ENCODE measurements at places on chromosomes 11 and 22.
A peak's percentile ranks its signal among the peaks of the same experiment; 100 is the strongest.

DNA sequence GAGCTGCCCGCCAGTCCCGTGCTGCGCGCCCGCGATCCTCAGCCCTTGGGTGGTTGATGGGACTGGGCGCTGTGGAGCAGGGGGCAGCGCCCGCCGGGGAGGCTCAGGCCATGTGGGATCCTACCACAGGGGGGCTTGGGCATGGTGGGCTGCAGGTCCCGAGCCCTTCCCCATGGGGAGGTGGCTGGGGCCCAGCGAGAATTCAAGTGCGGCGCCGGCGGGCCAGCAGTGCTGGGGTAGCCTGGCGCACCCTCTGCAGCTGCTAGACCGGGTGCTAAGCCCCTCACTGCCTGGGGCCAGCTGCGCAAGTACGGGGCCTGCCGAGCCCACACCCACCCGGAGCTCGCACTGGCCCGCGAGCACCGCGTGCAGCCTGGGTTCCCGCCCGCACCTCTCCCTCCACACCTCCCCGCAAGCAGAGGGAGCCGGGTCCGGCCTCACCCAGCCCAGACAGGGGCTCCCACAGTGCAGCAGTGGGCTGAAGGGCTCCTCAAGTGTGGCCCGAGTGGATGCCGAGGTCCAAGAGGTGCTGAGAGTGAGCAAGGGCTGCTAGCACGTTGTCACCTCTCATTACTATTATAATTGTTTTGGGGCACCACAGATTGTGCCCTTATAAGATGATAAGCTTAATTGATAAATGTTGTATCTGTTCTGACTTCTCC is 333.2 kb downstream of the CASP12 start:
- DNase-seq: no peak

DNA sequence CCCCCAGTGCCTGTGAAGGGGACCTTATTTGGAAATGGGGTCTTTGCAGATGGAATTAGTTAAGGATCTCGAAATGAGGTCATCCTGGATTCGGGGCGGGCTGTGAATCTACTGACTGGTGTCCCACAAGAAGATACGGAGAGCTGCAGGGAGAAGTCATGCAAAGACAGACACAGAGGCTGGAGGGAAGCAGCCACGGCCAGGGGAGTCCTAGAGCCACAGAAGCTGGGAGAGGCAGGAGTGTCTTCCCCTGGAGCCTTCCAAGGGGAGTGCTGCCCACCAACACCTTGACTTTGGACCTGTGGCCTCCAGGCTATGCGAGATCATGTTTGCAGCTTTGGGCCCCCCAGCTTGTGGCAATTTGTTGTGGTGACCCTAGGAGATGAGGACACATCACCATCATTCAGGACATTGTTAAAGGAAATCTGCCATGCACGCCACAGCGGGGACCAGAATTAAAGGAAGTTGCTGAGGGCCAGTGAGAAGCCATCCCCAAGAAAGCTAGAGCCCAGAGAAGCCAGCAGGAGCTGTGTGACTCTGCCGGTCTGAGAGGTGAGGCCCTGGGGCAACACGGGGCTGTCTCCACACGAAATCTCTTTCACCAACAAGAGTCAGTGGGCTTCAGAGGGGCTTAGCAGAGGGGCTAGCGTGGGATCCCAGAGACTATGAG is 434.7 kb downstream of the BRD1 start:
- DNase-seq: no peak

GRCh38 chr11:2294926-2295290 is 6.8 kb downstream of the C11orf21 start:
- DNase-seq: no peak

DNA sequence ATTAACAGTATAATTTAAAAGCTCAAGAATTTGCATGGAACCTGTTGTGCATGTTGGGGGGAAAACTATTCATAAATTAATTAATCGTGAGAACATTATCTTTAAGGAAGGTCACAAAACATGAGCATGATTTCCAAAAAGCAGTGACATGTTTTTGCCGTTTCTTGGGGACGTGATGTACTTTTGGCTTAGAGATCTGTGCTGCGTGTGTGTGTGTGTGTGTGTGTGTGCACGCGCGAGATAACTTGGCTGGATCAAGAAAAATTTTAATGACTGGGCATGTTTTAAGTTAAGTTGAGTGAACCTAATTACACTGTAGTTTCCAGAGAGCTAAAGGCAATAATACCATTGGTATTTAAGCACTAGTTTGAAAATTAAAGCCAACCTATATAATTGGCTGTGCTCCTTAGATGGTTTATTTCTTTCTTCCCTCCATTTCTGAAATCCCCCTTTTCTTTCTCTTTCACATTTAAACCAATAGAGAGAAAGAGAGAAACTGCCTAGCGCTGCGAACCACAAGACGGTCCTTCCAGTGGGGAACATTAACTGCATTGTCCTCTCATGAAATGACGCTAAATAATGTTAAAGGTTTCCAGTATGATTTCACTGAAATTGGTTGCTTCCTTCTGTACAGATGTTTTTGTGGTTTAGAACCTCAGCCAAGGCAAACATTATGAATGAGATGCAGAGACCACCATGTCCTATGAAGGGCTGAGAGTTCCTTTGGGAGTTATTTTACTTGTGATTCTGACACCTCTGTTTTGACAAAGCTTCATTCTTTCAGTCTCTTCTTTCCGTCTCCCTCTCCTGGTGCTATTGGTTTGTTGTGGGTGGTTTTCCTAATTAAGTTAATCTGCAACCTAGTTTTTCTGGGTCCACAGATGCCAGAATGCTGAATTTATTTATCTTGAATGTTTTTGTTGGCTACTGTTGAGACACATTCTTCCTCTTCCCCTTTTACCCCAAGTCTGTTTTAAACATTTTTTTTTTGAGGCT is 51.7 kb downstream of the ZBTB16 start:
- no peak for DNase-seq

- no peak for DNase-seq
Observed at GRCh38 chr22:33844273-33844672, 76.0 kb downstream of the LARGE1 start.

DNA sequence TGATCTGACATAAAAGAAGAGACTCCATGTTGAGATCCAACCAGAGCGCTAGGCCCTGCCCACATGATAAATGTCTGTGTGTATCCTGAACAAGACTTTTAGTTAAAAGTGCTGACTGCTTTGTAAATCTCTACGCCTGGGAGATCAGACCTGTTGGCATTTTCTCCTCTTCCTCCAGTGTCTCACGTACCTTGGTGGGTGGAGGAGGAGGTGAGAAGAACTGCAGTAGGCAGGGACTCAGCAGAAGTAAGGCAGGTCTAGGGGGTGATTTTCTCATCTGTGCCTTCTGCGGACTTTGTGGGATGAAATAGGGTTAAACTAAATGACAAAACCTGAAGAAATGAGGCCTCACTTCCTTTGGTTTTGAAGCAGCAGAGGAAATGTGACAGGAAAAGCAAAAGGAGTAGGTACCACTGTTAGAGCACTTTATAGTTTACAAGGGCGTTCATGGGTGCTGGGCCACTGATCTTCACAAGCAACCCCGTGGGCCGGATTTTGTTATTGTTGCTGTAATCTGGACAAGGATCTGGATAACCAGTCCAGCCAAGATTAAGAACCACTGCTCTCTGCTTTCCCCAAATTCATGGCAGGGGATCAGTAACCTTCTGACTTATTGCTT is 36.7 kb upstream of the PLET1 start:
- no peak for DNase-seq

DNA sequence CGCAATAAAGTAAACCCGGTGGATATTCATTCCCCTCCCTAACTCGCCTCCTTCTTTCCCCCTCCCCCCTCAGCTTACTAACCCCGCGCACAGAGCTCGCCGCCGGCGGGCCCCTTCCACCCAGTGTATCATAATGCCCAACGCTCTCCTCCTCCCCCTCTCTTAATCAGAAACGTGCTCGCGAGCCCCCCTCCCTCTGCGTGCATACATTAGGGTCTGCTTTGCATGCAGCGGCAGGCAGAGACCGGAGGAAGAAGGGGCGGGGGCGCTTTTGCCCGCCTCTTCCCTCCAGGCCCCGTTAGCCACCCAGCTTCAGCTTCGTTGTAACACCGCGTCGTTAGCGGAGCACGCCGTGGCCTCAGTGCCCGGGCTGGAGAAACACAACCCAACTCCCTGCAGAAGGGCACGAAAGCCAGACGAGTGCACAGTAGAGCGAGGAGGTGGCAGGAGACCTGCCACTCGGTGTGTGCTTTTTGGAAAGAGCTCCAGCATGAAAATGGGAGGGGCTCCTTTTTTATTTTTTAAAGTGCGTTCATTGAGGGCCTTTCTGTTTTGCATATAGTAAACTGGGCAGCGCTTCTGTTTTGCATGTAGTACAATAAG is 901 bp upstream of the KMT2A start:
- peak; percentile 44 for DNase-seq

DNA sequence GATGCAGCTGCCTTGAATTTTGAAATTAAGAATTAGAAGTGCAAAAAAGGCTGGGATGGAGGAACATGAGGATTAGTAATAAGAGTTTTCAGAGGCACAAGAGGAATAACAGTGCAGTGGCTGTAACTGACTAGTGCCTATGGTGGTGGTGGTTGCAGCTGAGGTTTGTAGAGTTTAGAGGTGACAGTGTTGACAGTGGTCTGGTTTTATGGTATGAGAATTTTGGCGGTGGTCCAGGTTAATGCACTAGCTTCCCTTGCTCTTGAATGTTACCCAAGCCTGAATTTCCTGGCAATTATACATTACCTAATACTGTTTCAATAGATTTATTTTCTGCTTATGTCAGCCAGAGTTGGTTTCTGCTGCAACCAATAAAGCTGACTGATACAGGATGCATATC is 112.8 kb upstream of the C11orf87 start:
- DNase-seq: no peak

DNA sequence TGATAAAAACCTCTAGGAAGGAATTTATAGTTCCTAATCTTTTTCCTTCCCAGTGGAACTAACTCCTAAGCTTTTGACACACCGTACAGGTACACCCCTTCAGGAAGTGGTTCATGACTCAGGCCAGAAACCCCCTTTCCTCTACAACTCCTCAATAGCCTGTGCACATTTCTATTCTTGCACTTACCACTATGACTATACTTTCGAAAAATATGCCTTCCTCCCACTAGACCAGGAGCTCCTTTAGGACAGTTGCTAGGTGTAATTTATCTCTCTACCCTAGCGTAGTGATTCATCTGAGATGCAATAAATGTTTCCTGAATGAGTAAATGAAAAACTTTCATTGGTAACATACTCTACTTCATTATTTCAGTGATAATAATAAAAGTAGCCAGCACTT is 14.5 kb downstream of the MAP6 start:
- DNase-seq: no peak

GRCh38 chr22:27491888-27492287 is 309.7 kb downstream of the MN1 start:
- no peak for DNase-seq

- no peak for DNase-seq
Observed at GRCh38 chr11:63868399-63869064, 29.6 kb downstream of the MARK2 start.

DNA sequence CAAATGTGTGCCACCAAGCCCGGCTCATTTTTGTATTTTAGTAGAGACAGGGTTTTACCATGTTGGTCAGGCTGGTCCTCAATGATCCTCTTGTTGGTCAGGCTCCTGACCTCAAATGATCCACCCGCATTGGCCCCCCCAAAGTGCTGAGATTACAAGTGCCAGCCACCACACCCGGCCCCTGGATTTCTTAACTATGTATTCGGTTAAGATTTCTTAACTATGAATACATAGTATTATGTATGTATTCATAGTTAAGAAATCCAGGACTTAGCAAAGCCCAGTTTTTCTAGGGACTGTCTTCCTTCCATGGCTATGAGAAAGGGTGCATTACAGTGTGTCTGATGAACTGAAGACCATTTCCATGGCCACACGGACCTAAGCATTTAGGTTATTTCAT is 1.7 kb downstream of the C11orf91 start:
- no peak for DNase-seq

- no peak for DNase-seq
Observed at GRCh38 chr22:45285263-45286058, 712 bp downstream of the UPK3A start.

DNA sequence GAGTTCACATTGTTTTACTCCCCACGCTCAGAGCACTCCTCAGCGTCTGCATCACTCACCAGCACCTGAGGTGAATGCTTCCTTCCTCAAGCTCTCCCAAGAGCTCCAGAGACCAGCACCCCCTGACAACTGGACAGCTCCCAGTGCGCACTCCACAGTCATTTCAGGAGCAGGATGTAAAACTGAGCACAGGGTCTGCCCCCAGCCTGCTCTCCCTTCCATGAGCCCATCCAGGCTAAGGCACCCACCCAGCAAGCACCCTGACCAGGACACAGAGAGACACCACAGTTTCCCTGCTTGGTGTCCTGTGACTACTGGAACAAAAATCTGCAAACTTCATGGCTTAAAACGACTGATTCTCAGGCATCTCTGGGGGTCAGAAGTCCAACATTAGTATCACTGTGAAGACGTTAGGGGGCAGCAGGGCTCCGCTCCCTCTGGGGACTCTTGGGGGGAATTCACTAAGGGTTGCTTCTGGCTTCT is 3.3 kb downstream of the SCGB1D2 start:
- no peak for DNase-seq

DNA sequence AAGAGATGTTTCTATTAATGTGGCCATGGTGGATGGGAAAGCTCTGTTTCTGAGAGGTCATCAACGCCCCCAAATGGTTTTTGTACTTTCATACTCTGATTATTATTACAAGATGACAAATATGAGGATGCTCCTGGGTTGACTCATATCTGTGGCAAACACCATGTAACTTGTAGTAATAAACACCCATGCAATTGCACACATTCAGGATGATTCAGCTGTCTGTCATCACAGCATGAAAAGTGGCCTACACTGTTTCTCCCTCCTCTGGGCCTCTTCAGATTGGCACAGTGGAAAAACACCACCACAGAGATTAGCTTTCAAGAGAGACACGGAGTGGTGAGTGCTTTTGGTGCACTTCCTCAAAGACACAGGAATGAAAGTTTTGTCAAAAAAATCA is 85.4 kb downstream of the MTNR1B start:
- DNase-seq: peak; percentile 32

Measured in T1000 (cell line).